Osteocyte (in vitro differentiated cells): ENCODE measurements at places on chromosomes 16 and 17. TPM values are rescaled to one million over a fixed set of nuclear protein-coding genes. Genes with fewer than 3 reads are reported as not detected.

- DNase-seq = no peak
Measured at GRCh38 chr17:76145231-76146052, 4.4 kb upstream of the FOXJ1 start.

- DNase-seq = no peak
Measured at GRCh38 chr17:61366715-61367413, 32.8 kb upstream of the TBX2 start.

- DNase-seq = no peak
Measured at GRCh38 chr17:79974566-79975497, 60.8 kb downstream of the TBC1D16 start.

The SULT1A3 gene
- total RNA-seq = 14.9 and 16.3 TPM in 2 replicates

GRCh38 chr17:5362162-5362811, 57.2 kb downstream of the NUP88 start:
- DNase-seq = no peak

DNA sequence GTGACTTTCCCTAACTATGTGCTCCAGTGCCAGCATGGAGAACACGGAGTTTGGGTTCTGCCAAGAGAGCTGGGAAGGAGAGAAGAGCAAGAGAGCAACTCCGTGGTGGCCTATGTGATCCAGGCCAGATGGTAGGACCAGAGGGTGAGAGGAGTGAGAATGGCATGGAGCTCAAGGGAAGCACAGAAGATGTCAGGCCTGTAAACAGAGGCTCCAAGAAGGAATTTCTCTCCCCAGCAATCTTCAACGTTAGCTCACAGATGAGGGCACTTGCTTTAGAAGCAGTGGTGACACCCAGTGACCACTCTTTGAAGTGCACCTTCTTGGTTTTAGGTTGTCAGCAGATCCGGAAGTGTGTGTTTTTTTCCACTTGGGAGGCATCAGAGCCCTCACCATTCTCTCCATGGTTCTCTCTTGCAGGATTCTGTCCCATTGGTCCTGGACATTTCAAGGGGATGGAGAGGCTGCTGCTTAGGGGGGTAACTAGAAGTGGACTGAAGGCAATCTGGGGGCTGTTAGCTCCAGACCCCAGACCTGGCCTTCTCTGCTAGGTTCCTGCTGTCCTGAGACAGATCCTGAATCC, 18.1 kb upstream of the TMEM98 start:
- no peak for DNase-seq

GRCh38 chr17:9115214-9116191, 94.2 kb downstream of the NTN1 start:
- DNase-seq = no peak

The OR2C1 gene
- total RNA-seq = not detected in 2 replicates

DNA sequence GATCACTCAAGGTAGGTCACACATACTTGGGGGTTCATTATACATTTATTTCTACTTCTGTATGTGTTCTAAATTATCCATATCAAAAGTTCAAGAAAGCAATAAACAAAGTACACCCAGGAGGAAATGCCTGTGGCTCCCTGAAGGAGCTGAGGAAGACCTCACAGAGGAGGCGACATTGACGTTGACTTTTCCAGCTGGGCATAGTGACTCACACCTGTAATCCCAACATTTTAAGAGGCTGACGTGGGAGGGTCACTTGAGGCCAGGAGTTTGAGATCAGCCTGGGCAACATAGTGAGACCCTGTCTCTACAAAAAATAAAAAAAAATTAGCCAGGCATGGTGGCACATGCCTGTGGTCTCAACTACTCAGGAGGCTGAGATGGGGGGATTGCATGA, 16.3 kb downstream of the ITGAD start:
- no peak for DNase-seq

GRCh38 chr17:50689956-50690886, 17.5 kb downstream of the ANKRD40 start:
- DNase-seq = no peak

GRCh38 chr17:27153005-27153404, 140.9 kb upstream of the WSB1 start:
- no peak for DNase-seq
